Fibroblast of villous mesenchyme (primary cell): ENCODE measurements at places on chromosomes 1 and 21. TPM values are rescaled to one million over a fixed set of nuclear protein-coding genes. Genes with fewer than 3 reads are reported as not detected.

The CD101 gene
- total RNA-seq, result under 0.01 TPM in 2 replicates

The DIRAS3 gene
- 0.43 and 2.3 TPM in 2 replicates for total RNA-seq

The MPZ gene
- 2.6 and 2.9 TPM in 2 replicates for total RNA-seq

- DNase-seq, result no peak
Observed at GRCh38 chr1:218604217-218604616, 259.1 kb downstream of the TGFB2 start.

DNA sequence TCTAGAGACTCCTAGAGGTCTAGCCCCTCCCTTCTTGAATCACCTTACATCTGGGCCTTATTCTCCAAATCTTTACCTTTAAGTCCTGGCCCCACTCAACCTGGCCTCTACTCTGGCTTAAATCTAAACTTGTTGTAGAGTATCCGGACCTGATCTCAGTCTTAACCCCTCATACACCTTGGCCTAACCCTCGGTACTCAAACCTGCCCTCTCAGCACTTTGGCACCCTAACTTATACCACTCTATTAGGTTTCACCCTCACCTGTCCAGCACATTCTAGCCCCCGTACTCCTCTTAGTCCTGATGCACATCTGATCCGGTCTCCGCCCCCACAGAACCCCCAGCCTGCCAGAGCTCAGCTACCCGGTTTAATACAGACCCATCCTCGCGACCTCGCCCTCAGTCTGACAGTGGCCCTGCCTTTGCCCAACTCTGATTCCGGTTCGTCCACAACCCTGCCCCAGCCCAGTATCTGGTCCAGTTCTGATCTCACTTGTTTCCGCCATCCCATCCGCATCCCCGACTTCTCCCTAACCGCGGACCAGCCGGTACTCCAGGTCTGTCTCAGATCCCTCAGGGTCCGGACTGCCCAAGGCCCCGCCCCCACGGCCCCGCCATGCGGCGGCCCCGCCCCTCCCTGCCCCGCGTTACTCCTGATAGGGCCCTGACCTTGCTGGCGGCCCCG, 1.5 kb downstream of the TRIM62 start:
- DNase-seq, result peak; percentile 85

The TCP10L gene
- 0.32 TPM in 1 of 2 replicates, not detected in the other for total RNA-seq

- peak; percentile 78 for DNase-seq
Observed at GRCh38 chr1:67683316-67683715, 1.7 kb upstream of the GADD45A start.

The TOR1AIP1 gene
- 39.0 and 66.5 TPM in 2 replicates for total RNA-seq

The CR1L gene
- total RNA-seq, result not detected in 2 replicates

- no peak for DNase-seq
Observed at GRCh38 chr1:36851595-36851994, 182.7 kb downstream of the GRIK3 start.

The SFN gene
- 0.32 and 0.43 TPM in 2 replicates for total RNA-seq

The RGS16 gene
- total RNA-seq, result 0.32 and 1.3 TPM in 2 replicates

The ROR1 gene
- total RNA-seq, result 8.6 and 10.3 TPM in 2 replicates

DNA sequence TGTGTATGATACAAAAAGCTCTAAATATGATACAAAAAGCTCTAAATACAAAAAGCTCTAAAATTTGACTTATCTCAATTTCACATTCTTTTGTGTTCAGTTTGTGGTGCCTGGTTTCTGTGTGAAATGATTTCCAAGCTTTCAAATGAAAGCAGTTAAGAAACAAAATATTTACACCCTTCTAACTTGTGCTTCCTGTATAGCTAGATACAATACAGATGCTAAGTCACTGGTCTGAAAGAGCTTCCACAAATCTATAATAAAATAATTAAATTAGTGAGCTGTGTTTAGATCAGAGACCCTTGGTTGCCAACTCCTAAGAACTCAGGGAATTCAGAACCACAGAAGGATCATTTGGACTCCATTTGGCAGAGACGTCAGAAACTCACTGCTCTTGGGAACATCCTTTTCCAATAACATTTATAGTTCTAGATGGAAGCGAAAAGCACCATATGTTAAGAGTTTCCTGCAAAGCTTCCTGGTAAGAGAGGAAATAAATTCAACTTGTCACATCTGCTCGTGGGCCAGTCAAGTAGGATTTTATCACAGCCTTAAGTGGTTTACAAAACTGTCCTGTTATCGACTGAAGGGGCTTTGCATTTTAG, 1079.1 kb downstream of the ADGRL2 start:
- DNase-seq, result no peak

DNA sequence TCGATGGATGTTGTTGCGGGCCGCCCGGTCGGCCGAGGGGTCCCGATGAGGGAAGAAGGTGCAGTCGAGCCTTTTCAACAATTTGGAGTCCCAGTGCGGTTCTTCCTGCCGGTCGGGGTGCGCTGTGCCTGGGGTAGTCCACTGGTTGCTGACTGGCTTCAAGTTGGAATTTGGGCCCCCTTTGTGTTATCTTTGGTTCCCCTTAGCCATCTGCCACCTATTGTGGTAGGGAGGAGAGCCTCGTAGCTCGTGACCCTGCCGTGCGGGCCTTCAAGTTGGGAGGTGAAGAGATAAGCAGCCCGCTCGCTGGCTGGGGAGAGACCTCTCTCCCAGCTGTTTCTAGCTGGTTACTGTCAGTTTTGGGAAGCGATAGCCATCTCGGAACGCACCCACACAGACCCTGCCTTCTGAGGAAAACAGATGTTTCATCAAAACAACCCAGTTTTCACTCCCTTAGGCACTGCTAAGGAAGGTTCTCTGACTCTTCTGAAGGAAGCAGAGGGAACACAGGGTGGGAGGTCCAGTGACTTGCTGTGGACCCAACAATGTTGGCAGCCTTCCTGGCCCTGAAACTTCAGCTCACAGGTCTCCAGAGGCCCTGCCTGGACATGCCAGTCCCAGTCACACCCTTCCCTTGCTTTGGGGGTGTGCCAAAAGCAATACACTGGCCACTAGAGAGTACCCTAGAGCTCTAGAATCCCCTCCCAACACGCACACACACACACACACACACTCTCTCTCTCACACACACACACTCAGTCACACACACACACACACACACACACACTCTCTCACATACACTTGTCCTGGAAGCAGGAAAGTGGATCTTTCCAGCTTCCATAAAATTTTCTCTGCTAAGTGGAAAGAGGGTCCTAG, 1.0 kb downstream of the BTG2 start:
- DNase-seq, result peak; percentile 80

The S100A7 gene
- not detected in 2 replicates for total RNA-seq

DNA sequence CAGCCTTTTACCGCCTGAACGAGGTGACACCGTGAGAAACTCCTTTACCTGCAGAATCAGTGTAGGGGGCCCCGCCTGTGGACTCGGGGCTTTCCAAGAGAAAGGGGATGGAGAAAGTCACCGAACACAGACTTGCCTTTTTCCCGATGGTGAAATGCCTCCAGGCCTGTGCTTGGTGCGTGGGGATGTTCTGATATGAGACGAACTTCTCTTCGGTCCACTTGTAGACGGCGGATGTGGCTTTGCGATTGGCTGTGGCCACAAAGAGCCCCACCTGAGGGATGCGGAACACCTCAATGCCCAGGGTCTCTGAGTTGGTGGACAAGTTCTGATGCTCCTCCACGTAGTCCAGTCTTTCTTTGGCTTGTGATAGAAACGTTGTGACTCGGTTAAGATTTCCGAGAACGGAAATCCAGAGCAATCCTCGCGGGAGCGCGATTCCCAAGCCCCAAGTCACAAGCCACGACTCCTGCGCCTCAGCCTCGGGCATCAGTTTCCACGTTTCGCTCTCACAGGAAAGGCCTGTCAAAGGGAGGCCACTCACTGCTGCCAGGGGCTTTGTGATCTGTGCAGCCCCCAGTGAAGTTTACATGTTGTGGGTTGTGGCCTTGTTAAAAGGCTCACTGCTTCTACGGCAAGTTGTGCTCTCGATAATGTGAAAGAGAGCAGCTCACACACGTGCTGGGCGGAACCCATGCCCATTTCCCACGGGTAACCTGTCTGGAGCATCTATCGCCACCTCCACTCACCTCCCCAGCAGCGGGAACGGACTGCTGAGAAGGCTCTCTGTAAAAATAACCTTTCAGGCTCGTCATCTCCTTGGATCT, 12.6 kb downstream of the KRTAP10-1 start:
- no peak for DNase-seq

- DNase-seq, result no peak
Observed at GRCh38 chr1:208077232-208078075, 166.5 kb upstream of the CD34 start.

GRCh38 chr1:116947092-116947860, 37.6 kb downstream of the PTGFRN start:
- DNase-seq, result no peak

GRCh38 chr1:150511551-150511950, 3.6 kb downstream of the ECM1 start:
- DNase-seq, result no peak

DNA sequence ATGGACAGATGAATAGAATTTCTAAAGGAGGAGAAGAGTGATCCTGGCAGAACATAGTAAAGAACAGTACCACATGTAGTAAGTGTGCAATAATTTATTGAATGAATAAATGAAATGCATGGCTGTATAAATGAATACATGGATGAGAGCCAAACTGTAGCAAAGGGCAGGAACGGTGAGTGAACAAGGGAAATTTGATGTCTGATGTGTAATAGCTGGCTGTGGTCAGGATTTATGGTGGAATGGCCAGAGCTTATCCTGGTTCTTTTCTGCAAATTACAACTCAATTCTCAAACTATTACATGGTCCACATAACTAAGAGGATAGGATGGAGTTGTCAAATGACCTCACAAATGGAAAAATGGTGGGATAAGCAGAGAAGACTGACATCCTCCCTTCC, 43.2 kb upstream of the ARHGAP29 start:
- DNase-seq, result no peak

- peak; percentile 94 for DNase-seq
Observed at GRCh38 chr1:221715321-221716169, 26.3 kb downstream of the DUSP10 start.

The MX2 gene
- 0.97 and 2.6 TPM in 2 replicates for total RNA-seq

The CD2 gene
- total RNA-seq, result not detected in 2 replicates

DNA sequence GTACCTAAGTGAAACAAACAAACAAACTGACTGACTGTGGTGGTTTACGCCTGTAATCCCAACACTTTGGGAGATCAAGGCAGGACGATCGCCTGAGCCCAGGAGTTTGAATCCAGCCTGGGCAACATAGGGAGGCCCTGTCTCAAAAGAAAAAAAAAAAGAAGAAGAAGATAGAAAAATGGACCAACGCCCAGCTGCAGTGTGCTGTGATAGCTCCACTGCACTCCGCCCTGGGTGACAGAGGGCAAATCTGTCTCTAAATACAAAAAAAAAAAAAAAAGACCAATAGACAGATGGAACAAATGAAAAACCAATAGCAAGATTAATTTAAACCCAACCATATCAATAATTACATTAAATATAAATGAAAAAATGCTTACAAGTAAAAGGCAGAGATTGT, 13.9 kb downstream of the AKR7A3 start:
- DNase-seq, result no peak

GRCh38 chr1:149845416-149845815, 54.0 kb upstream of the BOLA1 start:
- peak; percentile 16 for DNase-seq

The IL22RA1 gene
- total RNA-seq, result not detected in 2 replicates

DNA sequence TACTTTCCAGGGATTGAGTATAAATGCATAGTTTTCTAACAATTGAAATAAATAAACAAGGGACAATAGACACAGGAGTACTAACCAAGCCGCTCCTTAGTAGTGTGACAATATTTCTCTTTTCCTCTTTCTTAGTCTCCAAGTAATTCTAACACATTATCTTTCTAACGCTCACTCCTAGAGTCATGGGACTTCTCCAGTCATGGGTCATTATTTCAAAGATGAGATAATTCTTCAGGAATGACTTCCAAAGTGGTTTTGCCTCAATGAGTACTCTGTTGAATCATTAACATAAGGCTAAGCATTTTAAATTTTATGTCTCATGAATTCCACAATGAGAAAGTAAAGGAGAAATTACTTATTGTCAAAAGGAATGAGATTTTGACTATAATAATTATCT, 605.8 kb upstream of the ADAMTS5 start:
- DNase-seq, result peak; percentile 56

The NBPF6 gene
- total RNA-seq, result under 0.01 TPM in 1 of 2 replicates, not detected in the other

DNA sequence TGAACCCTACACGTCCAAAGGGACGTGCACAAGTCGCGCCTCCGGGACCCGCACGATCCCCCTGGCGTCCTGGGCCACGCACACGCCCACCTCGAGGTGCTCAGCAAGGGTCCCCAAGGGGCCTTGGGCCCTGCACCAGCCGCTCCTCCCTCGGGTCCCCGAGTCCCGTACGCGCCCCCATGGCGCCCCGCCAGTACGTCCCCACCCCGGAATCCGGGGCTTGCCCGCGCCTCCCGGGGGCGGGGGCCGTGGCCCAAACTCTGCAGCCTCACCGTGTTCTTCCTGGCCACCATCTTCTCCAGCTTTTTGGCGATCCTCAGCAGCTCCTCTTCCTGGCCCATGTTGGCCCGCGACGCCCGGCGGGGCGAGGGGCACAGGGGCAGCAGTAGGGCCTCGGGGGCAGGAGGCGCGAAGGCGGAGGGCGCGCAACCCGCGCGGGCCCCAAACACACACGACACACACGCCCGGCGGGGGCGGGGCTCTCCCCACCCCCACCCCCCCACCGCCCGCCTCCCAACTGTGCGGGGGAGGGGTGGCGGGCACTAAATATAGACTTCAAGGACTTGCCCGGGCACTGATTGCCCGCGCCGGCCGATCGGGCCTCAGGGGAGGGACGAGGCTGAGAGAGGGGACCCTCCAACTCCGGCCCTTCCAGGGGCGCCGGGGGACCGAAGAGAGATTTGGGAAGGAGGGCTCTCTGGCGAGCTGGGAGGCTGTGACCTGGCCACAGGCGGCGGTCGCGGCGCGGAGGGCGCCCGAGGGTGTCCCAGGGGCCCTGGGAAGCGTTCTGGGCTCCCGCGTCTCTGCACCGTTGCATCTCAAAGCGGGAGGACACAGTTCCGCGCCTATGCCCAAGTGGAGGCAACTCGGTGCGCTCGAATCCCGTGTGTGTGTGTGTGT, at the start of gene TCEA3:
Gene TCEA3, minus strand, starts transcription at position 456 of the 900 bp plus-strand sequence. Its CDS starts 115 bp downstream, at position 341.
- peak; percentile 31 for DNase-seq

DNA sequence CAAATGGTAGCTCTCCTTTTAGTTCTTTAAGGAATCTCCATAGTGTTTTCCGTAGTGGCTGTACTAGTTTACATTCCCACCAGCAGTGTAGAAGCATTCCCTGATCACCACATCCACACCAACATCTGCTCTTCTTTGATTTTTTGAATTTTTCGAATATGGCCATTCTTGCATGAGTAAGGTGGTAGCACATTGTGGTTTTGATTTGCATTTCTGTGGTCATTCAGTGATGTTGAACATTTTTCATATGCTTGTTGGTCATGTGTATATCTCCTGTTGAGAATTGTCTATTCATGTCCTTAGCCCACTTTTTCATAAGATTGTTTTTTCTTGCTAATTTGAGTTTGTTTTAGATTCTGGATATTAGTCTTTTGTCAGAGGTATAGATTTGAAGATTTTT, 84.6 kb upstream of the B3GALT2 start:
- peak; percentile 81 for DNase-seq

DNA sequence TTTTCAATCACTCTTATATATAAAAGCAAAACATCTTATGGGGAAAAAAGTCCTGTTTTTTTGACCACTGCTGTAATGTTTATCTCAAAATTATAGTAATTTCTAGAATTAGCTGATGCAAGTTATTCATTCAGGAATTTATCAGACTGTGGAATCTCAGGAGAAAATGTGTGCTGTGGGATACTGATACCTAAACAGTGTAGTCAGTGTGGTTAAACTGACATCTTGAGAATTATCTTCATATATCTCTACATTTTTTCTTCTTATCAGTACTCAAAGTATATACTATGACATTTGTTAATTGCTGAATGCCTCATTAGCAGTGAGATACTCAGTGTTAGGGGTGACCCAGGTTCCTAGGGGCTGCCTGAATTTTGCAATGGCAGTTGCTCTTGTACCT, 839.3 kb downstream of the KCNT2 start:
- no peak for DNase-seq
